Activated T-cell treated with anti-CD3 and anti-CD28 coated beads, Interleukin-2, amount 50 U/mL, for 72 hours (primary cell): ENCODE measurements at places on chromosomes 11 and 22.

DNA sequence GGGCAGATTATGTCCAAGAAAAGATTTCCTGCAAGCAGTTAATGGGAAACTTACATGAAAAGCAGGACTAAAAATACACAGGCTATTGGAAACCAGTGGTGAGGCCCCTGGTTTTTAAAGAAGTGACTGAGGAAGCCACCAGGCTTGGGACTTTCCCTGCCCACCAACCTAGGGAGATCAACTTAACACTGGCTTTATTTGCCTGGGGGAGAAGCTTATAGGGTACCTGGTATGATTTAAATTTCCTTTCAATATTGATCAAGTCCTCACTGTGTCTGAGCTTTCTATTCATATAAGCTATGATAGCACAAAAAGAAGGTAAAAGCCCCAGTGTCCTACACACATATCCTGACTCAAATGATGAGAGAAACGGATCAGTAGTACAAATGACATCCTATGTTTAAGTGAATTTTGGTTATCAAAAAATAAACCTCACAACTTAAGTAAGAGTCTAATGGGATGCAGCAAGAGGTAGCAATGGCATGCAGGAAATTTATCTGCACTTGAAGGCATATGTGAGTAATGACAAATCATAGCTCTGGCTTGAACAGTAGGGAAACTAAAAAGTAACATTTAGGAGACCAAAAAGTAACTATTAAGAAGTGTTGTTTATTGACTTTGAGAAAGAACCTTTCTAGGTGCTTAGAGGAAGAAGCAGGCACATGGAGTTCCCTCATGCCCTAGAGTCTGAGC lies 85.3 kb downstream of the GAB2 start:
- H3K36me3 ChIP-seq, result peaks cover 8% of the 10 kb centered on the region
- DNase-seq, result peak; percentile 27
- peak overlapping the region; percentile 84 for H3K27ac ChIP-seq
- no peaks in the 10 kb centered on the region for H3K27me3 ChIP-seq

DNA sequence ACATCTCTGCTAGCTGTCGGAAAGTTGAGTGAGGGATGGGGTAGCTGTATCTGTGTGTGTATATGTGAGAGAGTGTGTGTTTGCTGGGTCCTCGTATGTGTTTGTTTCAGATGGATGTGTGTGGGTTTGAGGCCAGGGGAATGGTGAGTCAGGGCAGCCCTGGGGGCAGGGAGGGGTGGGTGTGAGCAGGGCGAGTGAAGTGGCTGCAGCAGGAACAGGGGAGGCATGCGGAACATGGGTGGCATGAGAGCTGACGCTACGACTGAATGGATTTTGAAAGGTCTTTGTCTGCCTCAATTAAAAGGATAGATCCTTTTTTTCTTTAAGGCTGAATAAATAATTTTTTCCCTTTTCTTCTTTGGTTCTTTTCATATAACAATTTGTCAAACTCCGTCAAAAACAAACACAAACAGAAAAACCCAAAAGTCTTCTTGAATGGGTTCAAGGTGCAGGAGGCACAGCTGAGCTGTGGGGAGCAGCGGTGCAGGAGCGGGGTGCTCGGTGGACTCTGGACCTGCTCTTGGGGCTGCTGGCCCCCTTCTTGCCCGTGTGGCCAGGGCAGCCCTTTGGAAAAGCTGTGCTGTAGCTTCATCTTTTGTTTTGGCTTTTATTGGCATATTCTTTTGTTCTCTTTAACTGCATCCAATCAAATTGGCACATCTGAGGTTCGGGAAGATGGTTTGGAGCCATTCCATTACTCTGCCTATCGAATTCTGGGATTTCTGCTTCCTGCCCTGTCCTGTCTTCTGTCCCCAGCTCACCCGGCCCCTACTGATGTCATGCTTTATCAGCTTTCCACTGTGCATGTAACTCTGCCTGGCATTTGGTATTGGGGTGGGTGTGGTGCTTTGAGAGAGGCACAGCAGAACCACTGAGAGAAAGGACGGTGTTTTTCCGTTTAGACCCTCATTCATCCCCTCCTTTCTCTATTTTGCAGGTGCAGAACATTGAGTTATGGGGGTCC lies 80.1 kb downstream of the ADAMTS15 start:
- H3K4me1 ChIP-seq, result no peaks in the 10 kb centered on the region
- H3K27ac ChIP-seq, result no peak overlapping the region
- H3K27me3 ChIP-seq, result no peaks in the 10 kb centered on the region
- no peak for DNase-seq
- H3K36me3 ChIP-seq, result no peaks in the 10 kb centered on the region

GRCh38 chr11:70820311-70820710 lies 422.0 kb downstream of the CTTN start:
- peaks cover 22% of the 10 kb centered on the region for H3K27me3 ChIP-seq
- no peak overlapping the region for H3K27ac ChIP-seq
- H3K4me1 ChIP-seq, result no peaks in the 10 kb centered on the region
- no peaks in the 10 kb centered on the region for H3K36me3 ChIP-seq
- DNase-seq, result no peak
- H3K4me3 ChIP-seq, result no peak overlapping the region

- H3K27ac ChIP-seq, result no peak overlapping the region
- no peaks in the 10 kb centered on the region for H3K36me3 ChIP-seq
- H3K4me3 ChIP-seq, result no peak overlapping the region
These were observed 169.9 kb upstream of the CCDC90B start for GRCh38 chr11:83456075-83456474.

DNA sequence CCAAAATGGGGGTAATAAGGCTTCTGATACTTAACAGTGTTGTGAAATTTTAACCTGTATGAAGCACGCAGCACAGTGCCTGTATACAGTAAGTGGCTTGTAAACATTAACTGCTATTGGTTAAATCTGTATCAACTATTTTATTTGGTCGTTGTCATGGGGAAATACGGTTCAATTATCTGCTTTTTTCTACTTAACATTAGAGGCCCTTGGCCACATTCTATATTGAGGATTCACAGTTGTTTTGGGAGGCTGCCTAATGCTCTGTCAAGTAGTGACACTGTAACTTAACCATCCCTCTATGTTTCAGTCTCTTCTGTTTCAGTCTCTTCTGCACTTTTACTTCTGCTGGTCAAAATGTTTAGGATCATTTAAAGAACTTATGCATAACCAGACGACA lies 95.6 kb downstream of the LDLRAD3 start:
- no peak for DNase-seq
- no peaks in the 10 kb centered on the region for H3K4me1 ChIP-seq
- no peak overlapping the region for H3K4me3 ChIP-seq
- H3K27me3 ChIP-seq, result peaks cover 5% of the 10 kb centered on the region

GRCh38 chr11:63491636-63492372 lies 837 bp upstream of the PLAAT5 start:
- H3K27ac ChIP-seq, result no peak overlapping the region
- H3K4me1 ChIP-seq, result peaks cover 16% of the 10 kb centered on the region
- no peak for DNase-seq
- H3K27me3 ChIP-seq, result peaks cover 47% of the 10 kb centered on the region
- H3K36me3 ChIP-seq, result no peaks in the 10 kb centered on the region
- peak overlapping the region; percentile 91 for H3K4me3 ChIP-seq

- H3K27me3 ChIP-seq, result no peaks in the 10 kb centered on the region
- H3K4me3 ChIP-seq, result peak overlapping the region; percentile 71
- peak; percentile 78 for DNase-seq
- no peak overlapping the region for H3K27ac ChIP-seq
- no peaks in the 10 kb centered on the region for H3K36me3 ChIP-seq
- H3K4me1 ChIP-seq, result peaks cover 15% of the 10 kb centered on the region
These were observed 1.4 kb upstream of the MAPK11 start for GRCh38 chr22:50271519-50271970.

GRCh38 chr11:25309818-25310217 lies 813.0 kb downstream of the LUZP2 start:
- no peaks in the 10 kb centered on the region for H3K4me1 ChIP-seq
- H3K27ac ChIP-seq, result no peak overlapping the region
- H3K27me3 ChIP-seq, result no peaks in the 10 kb centered on the region
- no peak for DNase-seq
- peaks cover 2% of the 10 kb centered on the region for H3K36me3 ChIP-seq
- no peak overlapping the region for H3K4me3 ChIP-seq
